ENCODE measurements at places on chromosomes 2 and 18. TPM values are rescaled to one million over a fixed set of nuclear protein-coding genes. Genes with fewer than 3 reads are reported as not detected.

GRCh38 chr2:41836948-41837347 lies 210.9 kb upstream of the PKDCC start:
- peak; percentile 59 for DNase-seq
- no peak overlapping the region for H3K27ac ChIP-seq
- peaks cover 5% of the 10 kb centered on the region for H3K4me1 ChIP-seq
- no peaks in the 10 kb centered on the region for H3K27me3 ChIP-seq
- no peak overlapping the region for H3K4me3 ChIP-seq

DNA sequence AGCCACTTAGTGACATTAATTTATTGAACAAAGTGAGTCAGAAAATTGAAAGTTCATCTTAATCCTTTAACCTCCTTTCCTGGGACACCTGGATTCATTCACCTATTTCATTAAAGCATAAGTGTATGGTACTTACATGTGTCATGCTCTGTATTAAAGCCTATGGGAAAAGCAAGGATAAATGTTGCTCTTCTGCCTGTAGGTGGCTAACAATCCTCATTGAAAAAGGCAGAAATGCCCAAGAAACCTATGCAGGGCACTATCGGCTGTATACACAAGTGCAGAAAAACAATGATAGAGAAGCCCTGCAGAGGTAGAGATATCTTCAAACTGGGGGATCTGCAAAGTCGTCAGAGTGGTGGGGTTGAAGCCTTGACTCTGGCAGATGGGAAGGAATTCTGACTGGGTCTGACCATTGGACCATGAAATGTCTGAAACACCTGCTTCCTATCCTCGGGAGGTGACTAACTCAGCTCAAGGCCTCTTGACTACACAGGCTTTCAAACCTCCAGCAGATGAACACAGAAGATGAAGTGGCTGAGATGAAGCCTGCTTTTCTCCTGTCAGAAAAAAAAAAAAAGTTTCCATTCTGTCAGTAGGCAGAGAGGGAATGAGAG lies 83.1 kb downstream of the DCC start:
- no peaks in the 10 kb centered on the region for H3K27me3 ChIP-seq
- H3K4me3 ChIP-seq = no peak overlapping the region
- no peak for DNase-seq
- no peaks in the 10 kb centered on the region for H3K36me3 ChIP-seq
- no peaks in the 10 kb centered on the region for H3K4me1 ChIP-seq

GRCh38 chr2:212940816-212941215 lies 210.6 kb downstream of the IKZF2 start:
- H3K4me3 ChIP-seq = no peak overlapping the region
- no peaks in the 10 kb centered on the region for H3K36me3 ChIP-seq
- H3K27me3 ChIP-seq = no peaks in the 10 kb centered on the region
- H3K27ac ChIP-seq = no peak overlapping the region
- DNase-seq = no peak

GRCh38 chr2:25524507-25524906 lies 148.9 kb downstream of the DTNB start:
- H3K4me1 ChIP-seq = no peaks in the 10 kb centered on the region
- H3K4me3 ChIP-seq = no peak overlapping the region
- H3K27me3 ChIP-seq = peaks cover 16% of the 10 kb centered on the region
- H3K27ac ChIP-seq = no peak overlapping the region
- DNase-seq = no peak

The PLB1 gene
- total RNA-seq = not detected

The GYPC gene
- total RNA-seq = 194 TPM

The TRABD2A gene
- 0.33 TPM for total RNA-seq

- peak; percentile 28 for DNase-seq
- peaks cover 9% of the 10 kb centered on the region for H3K4me1 ChIP-seq
- no peaks in the 10 kb centered on the region for H3K27me3 ChIP-seq
- H3K36me3 ChIP-seq = peaks cover 32% of the 10 kb centered on the region
- peak overlapping the region; percentile 87 for H3K4me3 ChIP-seq
These were observed 1.3 kb downstream of the BIRC6 start for GRCh38 chr2:32358111-32358482.

- H3K27ac ChIP-seq = no peak overlapping the region
- no peak for DNase-seq
- peaks cover 18% of the 10 kb centered on the region for H3K27me3 ChIP-seq
- no peaks in the 10 kb centered on the region for H3K36me3 ChIP-seq
These were observed 100.1 kb upstream of the APCDD1 start for GRCh38 chr18:10354241-10354811.

DNA sequence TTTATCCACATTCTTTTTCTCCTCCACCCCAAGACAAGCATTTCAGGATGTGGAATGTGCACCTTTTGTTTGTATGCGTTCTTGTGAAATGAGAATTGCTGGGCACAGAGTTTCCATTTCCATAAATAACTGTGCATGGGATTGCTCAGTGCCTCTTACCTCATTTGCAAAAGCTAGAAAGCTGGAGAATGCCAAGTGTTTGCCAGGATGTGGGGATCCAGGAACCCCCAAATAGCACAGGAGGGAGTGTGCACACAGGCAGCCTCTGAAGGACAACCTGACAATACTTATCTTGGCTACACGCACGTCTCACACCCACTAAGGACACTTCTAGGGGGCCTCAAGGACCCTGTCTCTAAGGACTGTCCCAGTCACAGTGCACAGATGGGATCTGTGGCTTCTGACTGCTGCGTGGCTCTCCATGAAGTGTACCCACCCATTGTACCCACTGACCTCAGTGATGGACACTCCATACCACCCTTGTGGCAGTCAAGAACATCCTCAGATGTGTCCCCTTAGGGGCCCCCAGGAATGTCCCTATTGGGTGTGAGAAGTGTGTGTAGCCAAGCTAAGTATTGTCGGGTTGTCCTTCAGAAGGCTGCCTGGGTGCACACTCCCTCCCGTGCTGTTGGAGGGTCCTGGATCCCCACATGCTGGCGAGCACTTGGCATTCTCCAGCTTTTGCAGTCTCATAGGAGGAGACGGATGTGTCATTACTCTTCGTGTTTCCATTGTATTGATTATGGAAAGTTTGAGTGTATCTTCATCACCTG lies 38.4 kb downstream of the CAPN13 start:
- no peak overlapping the region for H3K27ac ChIP-seq
- no peaks in the 10 kb centered on the region for H3K36me3 ChIP-seq
- H3K4me1 ChIP-seq = no peaks in the 10 kb centered on the region
- no peaks in the 10 kb centered on the region for H3K27me3 ChIP-seq
- DNase-seq = no peak

- H3K36me3 ChIP-seq = no peaks in the 10 kb centered on the region
- H3K4me1 ChIP-seq = no peaks in the 10 kb centered on the region
- no peaks in the 10 kb centered on the region for H3K27me3 ChIP-seq
- H3K27ac ChIP-seq = no peak overlapping the region
- no peak for DNase-seq
These were observed 176.9 kb upstream of the NRP2 start for GRCh38 chr2:205505371-205505770.

GRCh38 chr18:60962625-60963024 lies 370.6 kb upstream of the CDH20 start:
- no peak overlapping the region for H3K4me3 ChIP-seq
- H3K27me3 ChIP-seq = no peaks in the 10 kb centered on the region
- DNase-seq = no peak
- H3K27ac ChIP-seq = no peak overlapping the region
- H3K4me1 ChIP-seq = no peaks in the 10 kb centered on the region

DNA sequence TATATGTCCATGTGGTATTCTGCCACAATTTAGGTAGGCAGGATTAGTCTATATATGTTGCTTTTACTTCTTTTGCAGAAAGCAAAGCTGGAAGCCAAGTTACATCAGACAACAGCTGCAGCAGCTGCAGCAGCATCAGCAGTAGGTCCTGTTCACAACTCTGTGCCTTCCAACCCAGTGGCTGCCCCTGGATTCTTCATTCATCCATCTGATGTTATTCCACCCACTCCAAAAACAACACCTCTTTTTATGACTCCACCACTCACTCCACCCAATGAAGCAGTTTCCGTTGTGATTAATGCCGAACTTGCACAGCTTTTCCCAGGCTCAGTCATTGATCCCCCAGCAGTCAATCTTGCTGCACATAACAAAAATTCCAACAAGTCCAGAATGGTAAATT lies 107.6 kb downstream of the BIRC6 start:
- no peak overlapping the region for H3K27ac ChIP-seq
- H3K4me1 ChIP-seq = no peaks in the 10 kb centered on the region
- peaks cover 63% of the 10 kb centered on the region for H3K36me3 ChIP-seq
- no peak for DNase-seq

DNA sequence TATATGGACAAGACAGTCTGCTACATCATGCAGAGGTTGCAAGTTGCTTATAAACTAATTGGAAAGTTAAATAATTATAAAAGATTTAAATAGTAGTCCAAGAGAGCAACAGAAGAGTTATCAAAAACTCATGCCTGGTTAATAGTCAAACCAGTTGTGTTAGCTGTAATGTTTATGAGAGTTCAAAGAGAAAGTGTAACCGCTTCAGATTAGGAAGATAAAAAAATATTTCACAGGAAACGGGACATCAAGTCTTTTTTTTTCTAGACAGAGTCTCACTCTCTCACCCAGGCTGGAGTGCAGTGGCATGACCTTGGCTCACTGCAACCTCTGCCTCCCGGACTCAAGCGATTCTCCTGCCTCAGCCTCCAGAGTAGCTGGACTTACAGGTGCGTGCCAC lies 34.6 kb upstream of the RNF125 start:
- no peaks in the 10 kb centered on the region for H3K4me1 ChIP-seq
- peaks cover 11% of the 10 kb centered on the region for H3K27me3 ChIP-seq
- DNase-seq = no peak
- H3K36me3 ChIP-seq = no peaks in the 10 kb centered on the region
- H3K4me3 ChIP-seq = no peak overlapping the region

- H3K36me3 ChIP-seq = no peaks in the 10 kb centered on the region
- H3K27ac ChIP-seq = no peak overlapping the region
These were observed 130.9 kb upstream of the CAVIN2 start for GRCh38 chr2:191977754-191978153.

DNA sequence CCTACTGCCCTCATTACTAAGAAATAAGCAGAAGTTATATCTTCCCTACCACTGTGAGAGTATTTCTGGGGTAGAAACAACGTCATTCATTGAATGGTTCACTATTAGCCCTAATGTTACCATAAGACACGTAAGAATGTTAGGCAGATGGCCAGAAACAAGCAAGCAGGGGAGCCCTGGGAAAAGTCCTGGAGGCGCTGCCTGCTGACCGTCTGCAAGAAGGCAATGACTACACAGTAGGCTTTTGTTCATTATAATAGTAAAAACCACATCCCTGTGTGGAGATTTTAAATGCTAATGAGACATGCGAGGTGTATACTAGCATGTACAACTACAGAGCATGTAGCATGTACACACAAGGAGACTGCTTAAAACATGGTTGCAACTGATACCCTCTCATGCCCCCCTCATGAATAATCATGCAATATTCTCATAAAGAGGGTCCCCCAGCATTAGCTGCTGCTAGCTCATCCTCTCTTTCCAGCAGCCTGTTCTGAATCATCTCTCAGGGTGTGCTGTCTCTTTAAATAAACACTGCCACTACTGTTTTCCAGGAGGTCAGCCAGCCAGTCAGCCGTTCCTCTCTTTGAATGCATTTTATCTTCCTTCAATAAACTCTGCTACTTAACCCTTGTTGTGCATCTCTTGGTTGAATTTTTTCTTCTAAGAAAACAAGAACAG lies 23.6 kb downstream of the SUCLG1 start:
- no peaks in the 10 kb centered on the region for H3K27me3 ChIP-seq
- no peak overlapping the region for H3K27ac ChIP-seq
- H3K36me3 ChIP-seq = peaks cover 96% of the 10 kb centered on the region
- no peak overlapping the region for H3K4me3 ChIP-seq
- H3K4me1 ChIP-seq = no peaks in the 10 kb centered on the region
- no peak for DNase-seq

The INPP5D gene
- 5.6 TPM for total RNA-seq

The NIF3L1 gene
- 33.3 TPM for total RNA-seq

DNA sequence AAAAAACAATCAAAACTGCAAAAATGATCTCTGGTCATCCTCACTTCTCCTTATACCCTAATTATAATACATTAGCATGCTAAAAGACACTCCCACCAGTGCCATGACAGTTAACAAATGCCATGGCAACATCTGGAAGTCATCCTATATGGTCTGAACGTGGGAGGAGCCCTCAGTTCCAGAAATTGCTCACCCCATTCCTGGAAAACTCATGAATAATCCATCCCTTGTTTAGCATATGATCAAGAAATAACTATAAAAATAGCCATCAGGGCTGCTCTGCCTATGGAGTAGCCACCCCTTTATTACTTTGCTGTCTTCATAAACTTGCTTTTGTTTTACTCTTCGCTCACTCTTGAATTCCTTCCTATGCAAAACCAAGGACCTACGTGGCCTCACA lies 5.7 kb upstream of the C2orf80 start:
- no peaks in the 10 kb centered on the region for H3K4me1 ChIP-seq
- H3K36me3 ChIP-seq = no peaks in the 10 kb centered on the region
- H3K4me3 ChIP-seq = no peak overlapping the region
- no peaks in the 10 kb centered on the region for H3K27me3 ChIP-seq
- DNase-seq = no peak

- peaks cover 52% of the 10 kb centered on the region for H3K27me3 ChIP-seq
- no peak overlapping the region for H3K4me3 ChIP-seq
- H3K27ac ChIP-seq = no peak overlapping the region
- no peak for DNase-seq
- H3K4me1 ChIP-seq = peaks cover 6% of the 10 kb centered on the region
- no peaks in the 10 kb centered on the region for H3K36me3 ChIP-seq
These were observed 4.0 kb upstream of the CROCC2 start for GRCh38 chr2:240901986-240902614.

- no peak overlapping the region for H3K27ac ChIP-seq
- H3K27me3 ChIP-seq = no peaks in the 10 kb centered on the region
- H3K36me3 ChIP-seq = no peaks in the 10 kb centered on the region
- no peaks in the 10 kb centered on the region for H3K4me1 ChIP-seq
These were observed 411.8 kb downstream of the RAD51AP2 start for GRCh38 chr2:17106418-17106817.

GRCh38 chr2:145760781-145761649 lies 1241.1 kb upstream of the ZEB2 start:
- H3K4me3 ChIP-seq = no peak overlapping the region
- H3K27ac ChIP-seq = no peak overlapping the region
- H3K36me3 ChIP-seq = no peaks in the 10 kb centered on the region

DNA sequence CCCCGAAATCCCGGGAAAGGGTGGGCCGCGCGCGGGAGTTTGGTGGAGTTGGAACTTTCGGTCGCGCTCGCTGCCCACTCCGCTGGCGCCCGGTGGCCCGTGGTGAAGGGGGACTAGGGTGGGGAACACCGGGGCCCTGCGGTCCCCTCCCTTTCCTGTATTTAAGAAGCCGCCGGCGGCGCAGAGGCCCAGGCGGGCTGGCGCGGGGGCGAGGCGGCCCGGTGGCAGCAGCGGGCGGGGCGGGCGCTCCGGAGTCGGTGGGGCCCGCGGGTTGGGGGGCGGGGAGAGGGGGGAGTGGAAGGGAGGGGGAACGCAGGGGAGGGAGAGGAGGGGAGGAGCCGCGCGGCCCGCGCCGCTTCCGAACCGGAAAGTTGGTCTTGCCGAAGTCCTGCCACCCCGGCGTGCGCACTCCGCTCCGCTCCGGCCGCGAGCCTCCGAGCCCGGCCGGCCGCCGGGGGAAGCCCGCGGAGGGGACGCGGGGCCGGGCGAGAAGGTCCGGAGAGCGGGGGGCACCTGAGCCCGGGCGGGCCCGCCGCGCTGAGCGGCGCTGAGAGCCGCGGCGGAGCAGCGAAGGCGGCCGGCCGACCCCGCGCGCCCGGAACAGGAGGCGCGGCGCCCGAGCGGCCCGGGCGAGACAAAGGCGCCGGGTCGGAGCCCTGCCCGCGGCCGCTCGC lies 425 bp upstream of the SALL3 start:
- H3K4me3 ChIP-seq = no peak overlapping the region
- H3K4me1 ChIP-seq = no peaks in the 10 kb centered on the region
- H3K27me3 ChIP-seq = 0 out of 2 replicates have a peak, but pooled peaks cover 5% of the 10 kb centered on the region
- H3K36me3 ChIP-seq = no peaks in the 10 kb centered on the region
- no peak overlapping the region for H3K27ac ChIP-seq
- no peak for DNase-seq

The CYP26B1 gene
- total RNA-seq = 0.13 TPM
